ENCODE measurements at places on chromosomes 7 and 10. TPM values are rescaled to one million over a fixed set of nuclear protein-coding genes. Genes with fewer than 3 reads are reported as not detected.

DNA sequence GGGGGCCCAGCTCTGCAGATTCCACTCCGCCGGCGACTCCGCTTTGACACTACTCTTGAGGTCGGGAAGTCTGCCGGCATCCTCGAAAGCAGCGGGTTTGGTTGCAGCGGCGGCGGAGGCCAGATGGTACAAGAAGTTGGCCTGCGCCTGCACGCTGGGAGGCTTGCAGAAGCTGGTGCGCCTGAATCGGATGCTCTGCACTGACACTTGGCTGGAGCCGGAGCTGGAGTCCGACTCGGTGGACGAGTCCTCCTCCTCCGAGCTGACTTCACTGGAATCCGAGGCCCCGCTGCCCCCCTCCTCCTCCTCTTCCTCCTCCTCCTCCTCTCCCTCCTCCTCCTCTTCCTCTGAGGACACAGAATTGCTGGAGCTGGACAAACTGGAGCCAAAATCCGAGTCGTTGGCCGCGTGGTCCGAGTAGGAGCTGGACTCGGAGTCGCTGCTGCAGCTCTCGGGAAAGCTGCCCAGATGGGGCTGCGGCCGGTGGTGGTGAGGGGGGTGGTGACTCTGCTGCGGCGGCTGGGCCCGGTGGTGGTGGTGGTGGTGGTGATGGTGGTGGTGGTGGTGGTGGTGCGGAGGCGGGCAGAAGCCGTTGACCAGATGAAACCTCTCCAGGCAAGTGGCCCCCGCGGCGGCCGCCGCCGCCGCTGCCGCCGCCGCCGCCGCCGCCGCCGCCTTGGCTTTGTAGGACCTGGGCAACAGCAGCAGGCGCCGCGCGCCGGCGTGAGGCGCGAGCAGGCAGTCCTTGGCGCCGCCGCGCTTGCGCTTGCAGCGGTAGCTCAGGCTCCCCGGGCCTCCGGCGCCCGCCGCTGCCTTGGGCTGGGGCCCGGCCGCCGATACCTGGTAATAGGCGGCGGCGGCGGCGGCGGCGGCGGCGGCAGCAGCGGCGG lies 9.0 kb downstream of the SKIDA1 start:
- H3K4me3 ChIP-seq: peak overlapping the region; percentile 66
- H3K27ac ChIP-seq: peak overlapping the region; percentile 36
- DNase-seq: no peak
- no peaks in the 10 kb centered on the region for H3K36me3 ChIP-seq

- no peaks in the 10 kb centered on the region for H3K27me3 ChIP-seq
- H3K4me3 ChIP-seq: no peak overlapping the region
- no peaks in the 10 kb centered on the region for H3K4me1 ChIP-seq
These were observed 146.9 kb upstream of the AKR1E2 start for GRCh38 chr10:4678951-4679671.

DNA sequence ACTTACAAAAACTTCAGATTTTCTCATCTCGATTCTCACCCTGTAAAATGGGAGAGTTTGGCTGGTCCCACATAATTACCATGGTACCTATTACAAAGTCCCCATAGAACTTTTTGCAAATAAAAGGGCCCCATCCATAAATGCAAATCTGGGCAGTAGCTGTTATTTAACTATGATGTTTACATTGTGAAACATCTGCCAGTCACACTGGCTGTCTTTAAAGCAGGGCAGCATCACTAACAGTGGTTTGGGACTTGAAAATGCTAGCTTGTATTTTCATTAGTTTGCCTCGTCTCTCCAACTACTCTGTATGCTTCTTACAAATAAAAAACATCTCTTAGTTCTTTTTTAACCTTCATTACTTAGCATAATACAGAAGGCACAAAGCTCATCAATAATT lies 240.7 kb downstream of the FZD1 start:
- DNase-seq: no peak
- no peaks in the 10 kb centered on the region for H3K27me3 ChIP-seq
- H3K36me3 ChIP-seq: no peaks in the 10 kb centered on the region
- H3K27ac ChIP-seq: no peak overlapping the region

DNA sequence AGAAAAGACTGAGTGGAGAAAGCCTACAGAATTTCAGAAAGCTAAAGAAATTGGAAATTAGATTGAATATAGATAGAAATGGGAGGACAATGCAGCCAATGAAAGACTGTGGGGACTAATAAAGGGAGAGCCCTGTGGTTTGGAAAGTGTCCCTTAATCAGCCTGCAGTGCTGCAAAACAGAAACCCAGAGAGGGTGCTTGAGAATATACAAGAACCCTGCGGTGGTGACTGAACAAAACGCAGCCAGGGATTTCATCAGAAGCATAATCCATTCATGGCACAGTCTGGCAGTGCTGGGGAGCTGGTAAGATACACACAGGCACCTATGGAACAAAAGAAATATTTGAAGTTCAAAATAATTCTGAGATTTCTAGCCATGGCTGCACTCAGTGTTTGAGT lies 19.1 kb downstream of the CEP41 start:
- H3K36me3 ChIP-seq: no peaks in the 10 kb centered on the region
- DNase-seq: no peak
- H3K27me3 ChIP-seq: no peaks in the 10 kb centered on the region
- no peaks in the 10 kb centered on the region for H3K4me1 ChIP-seq
- no peak overlapping the region for H3K4me3 ChIP-seq

- DNase-seq: no peak
- H3K4me3 ChIP-seq: no peak overlapping the region
- no peak overlapping the region for H3K27ac ChIP-seq
- no peaks in the 10 kb centered on the region for H3K4me1 ChIP-seq
- H3K36me3 ChIP-seq: no peaks in the 10 kb centered on the region
These were observed 32.4 kb downstream of the TES start for GRCh38 chr7:116242759-116243158.

DNA sequence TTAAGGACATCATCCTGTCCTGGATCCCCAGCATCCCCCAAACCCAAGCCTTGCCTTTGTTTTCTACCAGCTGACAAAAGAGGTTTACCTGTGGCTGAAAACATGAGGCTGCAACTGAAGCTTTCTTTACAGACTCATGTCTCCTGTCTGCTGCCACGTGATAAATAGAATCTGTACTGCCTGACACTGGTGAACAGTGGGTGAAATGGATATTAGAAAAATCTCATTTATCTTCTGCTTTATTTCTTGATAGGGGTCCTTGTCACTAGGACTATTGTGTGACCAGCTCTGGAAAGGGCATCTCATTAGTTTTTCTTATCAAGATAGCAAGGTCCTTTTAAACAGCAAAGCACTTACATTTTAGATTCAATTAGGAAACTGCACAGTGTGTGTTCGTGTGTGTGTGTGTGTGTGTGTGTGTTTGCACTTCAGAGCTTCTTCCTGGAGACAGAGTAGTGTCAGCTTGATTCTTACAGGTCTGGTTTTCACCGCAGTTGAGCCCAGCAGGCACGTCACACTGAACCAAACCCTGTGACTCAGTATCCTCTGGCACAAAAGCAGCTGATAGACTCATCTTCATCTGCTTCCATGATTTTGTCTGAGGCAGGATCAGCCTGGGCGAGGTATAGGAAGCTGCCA lies 373.5 kb upstream of the CELF2 start:
- H3K4me1 ChIP-seq: no peaks in the 10 kb centered on the region
- H3K27me3 ChIP-seq: no peaks in the 10 kb centered on the region
- DNase-seq: no peak
- H3K27ac ChIP-seq: no peak overlapping the region
- no peak overlapping the region for H3K4me3 ChIP-seq

DNA sequence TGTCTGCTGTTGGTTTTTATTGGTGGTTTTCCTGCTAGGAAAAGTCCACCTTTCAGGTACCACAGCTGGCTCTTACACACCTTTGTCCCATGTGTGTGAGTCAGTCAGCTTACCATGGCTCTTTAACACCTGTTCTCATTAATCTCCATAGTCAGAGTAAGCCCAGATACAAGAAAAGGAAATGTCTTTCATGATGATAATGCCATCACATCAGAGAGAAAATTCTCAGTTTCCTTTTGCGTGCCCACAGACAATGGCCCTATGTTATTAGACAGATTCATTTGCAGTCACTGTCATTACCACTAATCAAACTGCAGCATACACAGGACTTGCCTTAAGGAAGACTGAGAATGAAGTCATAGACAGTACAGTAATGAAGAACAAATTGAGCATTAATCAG lies 1583.6 kb upstream of the LRRTM3 start:
- no peak overlapping the region for H3K27ac ChIP-seq
- H3K36me3 ChIP-seq: no peaks in the 10 kb centered on the region
- H3K27me3 ChIP-seq: no peaks in the 10 kb centered on the region
- H3K4me3 ChIP-seq: no peak overlapping the region
- DNase-seq: no peak

Gene ADAM22
- total RNA-seq: 3.4 TPM

Gene ADK
- total RNA-seq: 50.8 TPM

Gene MICALL2
- total RNA-seq: 15.8 TPM

Gene NEUROG3
- not detected for total RNA-seq

Gene LRRD1
- total RNA-seq: 0.33 TPM

Gene STK31
- total RNA-seq: 1.3 TPM

Gene NANOS1
- 6.4 TPM for total RNA-seq

Gene GPR146
- total RNA-seq: 43.6 TPM

Gene SPAM1
- not detected for total RNA-seq

Gene RAMP3
- total RNA-seq: 11.7 TPM

Gene IL15RA
- 15.1 TPM for total RNA-seq

Gene UNC5B
- total RNA-seq: 4.9 TPM

Measured in breast epithelium (tissue), 4 donors.